SK-N-SH (cell line): ENCODE measurements at places on chromosomes 12 and 14.
A peak's percentile ranks its signal among the peaks of the same experiment; 100 is the strongest.

- no peak for DNase-seq
Measured at GRCh38 chr12:75561921-75562320, 50.5 kb upstream of the KRR1 start.

DNA sequence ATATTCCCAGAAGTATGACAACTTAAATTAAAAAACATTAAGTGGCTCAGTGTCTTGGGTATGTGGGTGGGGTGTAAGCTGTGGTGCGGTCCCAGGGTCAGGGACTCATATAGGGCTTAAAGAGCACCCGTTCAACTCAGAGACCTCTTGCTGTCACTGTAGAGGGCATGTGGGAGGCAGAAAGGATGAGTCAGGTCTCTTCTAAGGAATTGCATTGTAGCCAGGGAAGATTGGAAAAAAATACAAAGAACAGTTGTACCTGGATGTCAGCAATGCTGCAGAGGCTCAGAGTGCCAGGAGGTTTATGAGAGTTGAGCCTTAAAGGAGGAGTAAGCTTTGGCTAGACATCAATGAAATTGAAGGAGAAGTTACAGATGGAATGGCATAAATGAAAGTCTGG lies 104.1 kb downstream of the MYRFL start:
- no peak for DNase-seq

DNA sequence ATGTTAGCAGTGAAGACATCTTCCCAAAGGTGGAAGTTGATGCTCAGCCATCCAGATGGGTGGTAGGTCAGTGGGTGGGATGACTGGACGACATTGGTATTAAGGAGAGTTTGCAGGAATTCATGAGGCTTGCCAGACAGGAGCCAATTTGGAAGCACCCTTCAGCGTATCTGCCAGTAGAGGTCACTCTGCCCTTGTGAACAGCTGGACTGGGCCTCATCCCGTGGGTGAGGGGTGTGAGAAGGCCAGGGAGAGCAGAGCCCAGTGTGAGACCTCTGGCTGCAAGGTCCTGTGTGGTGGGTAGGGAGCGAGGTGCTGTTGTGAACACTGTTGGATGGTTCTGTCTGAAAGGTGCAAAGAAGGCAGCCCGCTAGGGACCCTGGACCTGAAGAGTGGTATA lies 37.7 kb downstream of the SLC5A8 start:
- DNase-seq = peak; percentile 4

GRCh38 chr12:10065241-10065640 lies 33.5 kb downstream of the CLEC1A start:
- DNase-seq = no peak

DNA sequence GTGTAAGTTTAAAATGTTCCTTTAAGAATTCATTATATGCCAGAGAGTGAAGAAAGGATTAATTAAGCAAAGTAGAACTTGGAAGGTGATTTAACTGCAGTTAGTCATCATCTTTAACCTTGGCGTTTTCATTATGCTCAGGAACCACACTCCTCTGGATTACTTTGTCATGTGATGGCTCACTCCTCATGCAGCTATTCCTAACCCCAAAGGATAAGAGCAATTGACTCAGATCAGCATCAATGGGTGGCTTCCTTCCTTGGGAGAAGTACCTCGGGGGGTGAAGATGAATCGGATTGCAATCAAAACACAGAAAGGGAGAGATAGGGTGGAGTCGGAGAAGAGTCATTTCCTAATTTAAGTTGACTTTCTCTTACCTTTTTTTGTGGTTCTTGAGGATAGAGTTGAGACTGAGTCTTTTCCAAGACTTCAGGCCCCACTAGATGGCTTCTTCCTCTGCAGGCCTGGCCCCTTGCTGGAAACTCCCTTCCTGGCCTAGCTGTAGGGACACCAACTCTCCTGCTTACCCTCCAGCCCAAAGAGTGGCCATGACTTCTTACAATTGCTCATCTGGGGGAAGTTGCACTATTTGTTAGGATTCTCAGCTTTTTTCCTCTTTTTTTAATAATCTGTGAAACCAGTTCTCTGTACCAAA lies 238.6 kb upstream of the DDHD1 start:
- DNase-seq = no peak

GRCh38 chr12:50087995-50088394 lies 2.9 kb downstream of the SMARCD1 start:
- no peak for DNase-seq

DNA sequence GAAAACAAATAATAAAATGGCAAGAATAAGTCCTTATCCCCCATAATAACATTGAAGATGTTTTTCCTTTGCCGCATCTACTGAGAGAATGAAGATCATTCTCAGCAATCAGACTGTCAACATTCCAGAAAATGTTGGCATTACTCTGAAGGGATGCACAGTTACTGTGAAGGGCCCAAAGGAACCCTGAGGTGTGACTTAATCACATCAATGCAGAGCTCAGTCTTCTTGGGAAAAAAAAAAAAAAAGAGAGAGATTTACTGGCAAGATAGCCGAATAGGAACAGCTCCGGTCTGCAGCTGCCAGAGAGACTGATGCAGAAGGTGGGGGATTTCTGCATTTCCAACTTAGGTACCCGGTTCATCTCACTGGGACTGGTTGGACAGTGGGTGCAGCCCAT lies 41.3 kb upstream of the OR6J1 start:
- no peak for DNase-seq

DNA sequence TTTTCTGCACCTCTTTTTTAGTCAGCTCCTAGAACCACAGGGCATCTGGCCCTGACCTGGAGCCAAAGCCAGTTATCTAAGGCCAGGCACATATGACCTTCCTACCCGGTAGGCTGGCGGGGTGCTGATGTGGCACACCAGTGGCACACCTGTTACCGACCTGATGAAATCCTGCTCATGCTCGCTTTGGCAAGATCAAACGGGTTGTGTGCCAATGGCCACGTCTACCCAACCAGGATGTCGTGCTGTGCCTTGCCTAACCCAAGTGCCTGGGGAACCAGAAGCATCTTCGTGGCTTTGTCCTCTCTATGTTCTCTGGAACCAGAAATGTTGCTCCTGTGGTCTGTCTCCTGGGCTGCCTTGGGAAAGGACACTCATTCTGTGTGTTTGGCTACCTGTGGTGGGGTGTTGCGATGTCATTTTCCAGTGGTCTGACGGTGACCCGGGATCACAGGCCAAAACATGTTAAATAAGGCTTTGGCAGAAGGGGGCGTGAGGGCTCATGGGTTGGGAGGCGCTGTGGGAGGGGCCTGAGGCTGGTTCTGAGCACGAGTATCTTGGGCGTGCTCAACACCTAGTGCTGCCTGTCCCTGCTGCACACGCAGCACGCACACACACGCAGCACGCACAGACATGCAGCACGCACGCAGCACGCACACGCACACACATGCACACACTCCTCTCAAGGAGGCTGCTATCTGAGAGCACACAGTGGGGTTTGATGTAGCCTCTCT lies 27.9 kb downstream of the CCNK start:
- DNase-seq = no peak

DNA sequence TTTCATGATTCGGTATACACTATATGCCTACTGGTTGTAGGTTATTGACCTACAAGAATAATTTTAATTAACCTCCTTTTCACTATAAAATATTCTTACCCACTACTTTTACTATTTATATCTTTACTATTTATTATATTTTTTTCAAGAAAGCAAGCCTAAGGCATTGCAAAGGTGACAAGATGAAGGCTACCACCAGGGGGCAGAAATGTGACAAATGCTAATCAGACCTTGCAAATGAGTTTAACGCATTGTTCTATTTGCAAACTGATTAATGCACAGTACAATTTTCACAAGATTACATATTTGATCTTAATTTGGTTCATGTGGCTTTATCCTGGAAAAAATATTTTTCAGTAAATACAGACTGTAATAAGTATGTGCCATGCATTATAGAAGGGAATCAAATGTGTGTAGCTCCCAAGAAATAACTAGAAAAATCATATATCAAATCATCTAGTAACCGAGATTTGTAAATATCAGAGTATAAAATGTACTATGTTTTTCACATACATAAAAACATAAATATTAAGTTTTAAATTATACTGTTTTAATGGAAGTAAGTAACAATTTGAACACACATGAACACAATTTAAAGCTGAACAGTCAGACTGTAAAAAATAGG lies 107.0 kb downstream of the ADAMTS20 start:
- DNase-seq = peak; percentile 10

DNA sequence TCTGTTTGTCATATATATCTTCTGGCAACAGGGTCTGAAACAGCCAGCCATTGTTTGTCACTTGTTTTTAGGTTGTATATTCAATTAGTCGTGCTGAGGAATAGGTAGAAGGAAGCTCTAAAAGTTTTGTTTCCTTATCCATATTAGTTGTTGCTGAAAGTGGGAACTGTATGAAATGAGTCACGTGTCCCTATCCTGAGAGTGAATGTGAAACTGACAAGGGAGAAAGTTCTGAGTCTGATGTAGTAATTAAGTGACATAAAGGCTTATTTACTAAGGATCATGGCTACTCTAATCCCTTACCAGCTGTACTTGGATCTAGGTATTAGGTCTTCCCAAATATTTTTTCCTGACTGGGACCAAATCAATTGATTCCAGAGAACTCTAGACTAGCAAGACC lies 16.4 kb downstream of the FAM234B start:
- no peak for DNase-seq

GRCh38 chr14:74501135-74501614 lies 7.6 kb downstream of the ISCA2 start:
- DNase-seq = peak; percentile 87

DNA sequence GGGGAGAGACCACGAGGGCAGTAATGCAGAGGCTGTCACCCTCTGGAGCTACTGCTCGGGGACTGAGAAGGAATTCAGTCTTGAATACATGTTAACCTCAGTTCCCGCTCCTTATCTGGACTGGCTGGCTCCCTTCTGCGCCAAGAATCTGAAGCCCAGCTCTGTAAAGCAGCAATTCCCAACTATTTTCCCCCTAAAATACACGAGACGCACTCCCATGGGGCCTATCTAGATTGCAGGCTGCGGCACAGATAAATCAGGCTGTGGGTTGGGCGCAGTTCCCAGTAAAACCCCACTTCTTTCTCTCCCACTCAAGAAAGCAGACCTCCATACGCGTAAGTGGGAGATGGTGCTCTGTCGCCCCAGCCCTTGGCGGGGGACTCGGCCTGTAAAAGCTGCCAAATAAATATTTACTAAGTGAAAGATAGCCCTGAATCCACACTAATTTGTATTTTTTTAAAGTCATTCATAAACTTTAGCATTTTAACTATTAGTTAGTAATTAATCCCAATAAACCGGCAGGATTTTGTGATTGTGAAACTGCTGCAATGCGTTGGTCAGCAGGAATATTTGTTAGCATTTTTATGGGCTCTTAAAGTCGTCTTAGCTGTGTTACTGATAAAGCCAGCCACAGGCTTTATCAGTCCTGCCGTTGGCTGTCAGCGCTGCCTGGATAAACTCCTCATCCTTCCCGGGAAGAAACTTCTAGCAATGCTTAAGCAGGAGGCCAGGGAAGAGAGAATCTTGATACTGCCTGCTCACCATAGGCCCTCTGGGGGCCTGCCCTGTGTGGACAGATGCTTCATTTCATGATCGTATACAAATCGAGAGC lies 17.8 kb downstream of the FBXL14 start:
- DNase-seq = peak; percentile 37

DNA sequence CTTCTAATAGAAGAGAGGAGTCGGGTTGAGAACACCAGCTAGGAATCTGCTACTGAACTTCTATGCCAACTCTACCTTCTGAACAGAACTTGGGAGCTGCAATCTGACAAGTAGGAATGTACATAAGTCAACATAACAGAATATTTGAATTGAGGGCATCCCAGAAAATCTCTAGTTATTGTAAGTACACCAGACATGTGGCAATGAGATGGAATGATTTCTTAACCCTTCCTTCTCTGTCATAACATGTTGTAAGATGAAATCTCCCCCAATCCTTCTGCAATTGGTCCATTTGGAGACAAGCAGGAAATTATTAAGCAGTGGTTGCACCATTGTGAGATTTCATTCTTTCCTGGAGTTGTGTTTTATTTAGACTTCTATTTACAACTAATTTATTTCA lies 68.7 kb upstream of the TMPO start:
- DNase-seq = no peak

DNA sequence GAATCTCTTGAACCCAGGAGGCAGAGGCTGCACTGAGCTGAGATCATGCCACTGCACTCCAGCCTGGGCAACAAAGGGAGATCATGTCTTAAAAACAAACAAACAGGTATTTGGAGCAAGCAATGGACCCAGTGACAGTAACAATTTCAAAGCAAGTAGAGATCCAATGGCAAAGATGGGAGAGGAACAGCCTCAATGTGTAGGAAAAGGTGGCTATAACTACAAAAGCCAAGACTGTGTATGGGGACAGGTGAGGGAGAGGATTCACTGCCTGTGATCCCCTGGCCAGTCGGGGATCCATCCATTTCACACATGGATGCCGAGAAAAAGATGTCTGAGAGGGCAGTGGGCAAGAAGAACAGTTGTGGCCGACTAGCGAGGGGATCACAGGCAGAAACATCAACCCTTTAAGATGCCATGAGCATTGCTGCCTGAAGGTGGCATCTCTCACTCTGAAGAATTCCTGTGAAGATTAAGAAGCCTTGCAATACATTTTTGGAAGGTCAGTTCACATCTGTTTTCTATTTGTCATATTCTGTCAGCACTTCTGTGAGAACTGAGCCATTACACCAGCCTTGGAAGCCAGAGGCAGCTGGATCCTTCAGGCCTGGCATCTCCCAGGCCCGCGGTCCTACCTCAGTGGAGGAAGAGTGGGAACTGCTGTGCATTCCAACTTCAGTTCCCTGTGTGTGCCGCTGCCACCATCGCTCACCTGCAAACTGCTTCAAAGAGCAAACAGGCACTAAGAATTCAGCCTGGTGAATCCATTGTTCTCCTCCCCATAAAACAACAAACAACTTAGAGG lies 54.5 kb upstream of the FRS2 start:
- DNase-seq = peak; percentile 55

DNA sequence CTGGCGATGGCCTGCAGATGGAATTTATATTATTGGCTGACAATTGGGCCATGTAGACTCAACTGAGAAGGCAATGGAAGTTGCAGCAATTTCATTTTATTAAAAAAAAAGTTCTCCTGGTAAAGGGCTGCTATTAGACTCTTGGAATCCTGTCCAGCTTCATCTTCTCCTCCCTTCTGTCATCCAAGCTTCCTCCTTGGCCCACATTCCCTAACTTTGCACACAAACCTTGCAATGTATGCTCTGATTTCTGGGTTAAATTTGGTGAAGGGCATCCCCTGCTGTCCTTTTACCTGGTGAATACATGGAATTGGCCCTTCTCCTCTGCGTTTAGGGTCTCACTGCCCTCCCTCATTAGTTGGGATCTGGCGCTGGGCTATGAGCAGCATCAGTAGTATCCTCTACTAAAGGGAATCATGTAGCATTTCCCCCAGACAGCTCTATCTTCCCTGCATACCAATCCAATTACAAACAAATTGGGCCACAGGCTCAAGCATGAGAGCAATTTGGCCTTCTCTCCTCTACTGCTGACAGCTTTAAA lies 336.9 kb downstream of the BMP4 start:
- DNase-seq = no peak

GRCh38 chr12:121823101-121823726 lies 19.4 kb downstream of the SETD1B start:
- DNase-seq = peak; percentile 47
